ENCODE measurements at places on chromosomes 3 and 15. TPM values are rescaled to one million over a fixed set of nuclear protein-coding genes. Genes with fewer than 3 reads are reported as not detected.

Gene MB21D2
- 46.4 TPM for total RNA-seq

Gene SERPINI2
- total RNA-seq: not detected

Gene SLITRK3
- total RNA-seq: not detected

Gene RARRES1
- total RNA-seq: 1.9 TPM

Gene TLR9
- not detected for total RNA-seq

Gene C15orf40
- 4.4 TPM for total RNA-seq

Gene SPINK8
- not detected for total RNA-seq

Gene ARGFX
- total RNA-seq: not detected

Gene GABRR3
- total RNA-seq: not detected

Gene NANOGP8
- total RNA-seq: not detected

Gene HGD
- not detected for total RNA-seq

Gene PTH1R
- total RNA-seq: 0.18 TPM

Gene HIGD2B
- total RNA-seq: not detected

Gene TUSC7
- not detected for total RNA-seq

Gene GOLGA8G
- not detected for total RNA-seq

Gene GLCE
- total RNA-seq: 38.0 TPM

Gene SEMA3B
- 4.3 TPM for total RNA-seq

Gene ACP3
- 0.54 TPM for total RNA-seq

Gene REC114
- total RNA-seq: not detected

Gene RFTN1
- 52.2 TPM for total RNA-seq

Gene LEKR1
- 0.56 TPM for total RNA-seq

Gene LAMB2
- total RNA-seq: 213 TPM

Gene DUOX1
- total RNA-seq: not detected

Gene GRAMD2A
- under 0.01 TPM for total RNA-seq

Gene RASGRP1
- total RNA-seq: 1.9 TPM

Gene GTF2E1
- 18.5 TPM for total RNA-seq

Gene SCAANT1
- total RNA-seq: not detected

Gene ACOX2
- total RNA-seq: 17.8 TPM

Gene CCDC54
- total RNA-seq: not detected

Gene ZNF717
- total RNA-seq: 14.3 TPM

Gene NPRL2
- 38.7 TPM for total RNA-seq

Gene PAQR5
- 2.7 TPM for total RNA-seq

Gene NR2E3
- total RNA-seq: under 0.01 TPM

Gene SCG5
- 8.3 TPM for total RNA-seq

Gene TYRO3
- total RNA-seq: 10.6 TPM

Gene SPTSSB
- total RNA-seq: not detected

Gene CHRD
- total RNA-seq: under 0.01 TPM

Gene XYLB
- total RNA-seq: 2.5 TPM

Gene SPESP1
- total RNA-seq: 3.0 TPM

Gene TMEM39A
- total RNA-seq: 88.6 TPM

Gene KCNMB2
- total RNA-seq: not detected
